ENCODE measurements at places on chromosomes 7 and 10.

DNA sequence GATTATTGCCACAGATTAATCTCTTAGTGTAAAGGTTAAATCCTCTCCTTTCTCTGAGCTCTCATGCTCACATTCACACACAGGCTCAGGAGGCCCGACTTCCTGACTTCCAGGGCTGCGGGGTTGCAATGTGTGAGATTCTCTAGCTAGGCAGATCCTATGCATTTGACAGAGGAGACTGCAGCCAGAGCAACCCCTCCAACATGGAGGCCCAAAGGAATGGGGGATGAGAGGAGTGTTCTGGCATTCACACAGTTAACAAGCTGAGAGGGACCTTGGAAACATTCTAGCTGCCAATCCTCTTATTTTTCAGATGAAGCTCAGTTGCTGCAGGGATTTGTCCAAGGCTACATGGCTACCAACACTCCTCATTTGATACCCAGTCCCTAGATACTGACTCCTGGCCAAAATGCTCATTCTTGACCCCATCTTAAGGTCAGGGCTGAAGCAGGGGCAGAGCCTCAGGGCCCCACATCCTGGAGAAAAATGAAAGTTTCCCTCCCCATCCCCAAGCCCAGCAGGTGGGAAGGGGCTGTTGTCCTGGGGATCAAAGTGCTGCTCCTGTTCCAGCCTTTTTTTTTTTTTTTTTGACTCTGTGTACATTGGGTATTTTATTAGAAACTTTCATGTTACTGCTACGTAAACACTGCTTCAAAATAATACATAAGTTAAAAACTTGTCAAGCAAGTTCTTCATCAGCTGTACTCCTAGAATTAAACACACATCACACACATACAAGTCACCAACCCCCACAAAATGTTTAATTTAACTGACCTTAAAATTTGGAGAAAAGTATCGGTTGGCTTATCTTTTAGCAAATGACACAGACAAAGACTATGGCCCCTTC is 325.6 kb downstream of the PLXNA4 start:
- no peak for DNase-seq

- DNase-seq, result no peak
Observed at GRCh38 chr10:66747451-66747850, 178.4 kb upstream of the LRRTM3 start.

DNA sequence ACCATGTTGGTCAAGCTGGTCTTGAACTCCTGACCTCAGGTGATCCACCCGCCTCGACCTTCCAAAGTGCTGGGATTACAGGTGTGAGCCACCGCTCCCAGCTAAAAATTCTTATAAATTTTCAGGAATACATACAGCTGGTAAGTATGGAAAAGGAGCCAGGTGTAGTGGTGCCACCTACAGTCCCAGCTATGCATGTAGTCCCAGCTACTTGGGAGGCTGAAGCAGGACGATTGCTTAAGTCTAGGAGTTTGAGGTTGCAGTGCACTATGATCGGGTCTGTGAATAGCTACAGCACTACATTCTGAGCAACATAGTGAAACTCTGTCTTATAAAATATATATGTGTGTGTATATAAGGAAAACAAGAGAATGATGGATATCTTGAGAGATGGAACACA is 19.0 kb downstream of the LDB1 start:
- no peak for DNase-seq

- no peak for DNase-seq
Observed at GRCh38 chr7:29330136-29330535, 135.6 kb downstream of the CHN2 start.

GRCh38 chr10:51073453-51074237 is 642 bp upstream of the PRKG1 start:
- no peak for DNase-seq

DNA sequence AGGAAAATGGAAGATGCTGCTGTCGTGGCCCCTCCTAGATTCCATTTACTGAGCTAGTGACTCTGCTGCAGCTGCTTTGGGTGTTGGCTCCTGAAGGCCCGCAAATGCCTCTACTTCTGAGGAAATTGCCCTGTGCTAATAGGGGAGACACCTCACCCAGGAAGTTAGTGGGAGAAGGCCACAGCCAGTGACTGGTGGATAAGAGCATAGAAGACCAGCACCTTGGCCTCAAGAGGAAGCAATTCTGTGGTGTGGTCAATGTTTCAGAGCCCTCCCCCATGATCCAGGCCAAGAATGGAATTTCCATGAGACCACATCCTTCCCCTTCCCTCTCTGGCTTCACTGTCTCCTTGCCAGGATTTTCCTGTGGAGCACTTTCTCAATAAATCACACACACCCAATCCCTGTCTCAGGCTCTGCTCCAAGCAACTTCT is 25.0 kb upstream of the FZD1 start:
- DNase-seq, result no peak

DNA sequence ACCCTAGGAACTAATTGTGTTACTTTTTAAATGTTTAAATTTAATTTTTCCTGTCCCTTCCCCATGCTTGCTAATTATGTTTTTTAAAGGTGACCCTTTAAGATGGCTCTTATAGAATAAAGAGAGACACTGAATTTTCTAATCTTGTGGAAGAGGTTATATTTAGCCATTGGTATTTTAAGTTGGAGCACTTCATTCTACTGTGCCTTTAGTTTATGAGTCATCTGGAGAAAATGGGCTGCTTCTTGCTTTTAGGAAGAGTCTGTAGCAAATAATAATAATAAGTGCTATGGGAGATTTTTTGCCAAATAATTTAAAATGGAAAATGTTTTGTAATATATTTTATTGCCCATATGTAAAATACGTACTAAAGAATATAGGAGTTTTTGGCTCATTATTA is 139.7 kb downstream of the ADK start:
- no peak for DNase-seq

- no peak for DNase-seq
Observed at GRCh38 chr10:130935128-130935439, 376.4 kb downstream of the TCERG1L start.

DNA sequence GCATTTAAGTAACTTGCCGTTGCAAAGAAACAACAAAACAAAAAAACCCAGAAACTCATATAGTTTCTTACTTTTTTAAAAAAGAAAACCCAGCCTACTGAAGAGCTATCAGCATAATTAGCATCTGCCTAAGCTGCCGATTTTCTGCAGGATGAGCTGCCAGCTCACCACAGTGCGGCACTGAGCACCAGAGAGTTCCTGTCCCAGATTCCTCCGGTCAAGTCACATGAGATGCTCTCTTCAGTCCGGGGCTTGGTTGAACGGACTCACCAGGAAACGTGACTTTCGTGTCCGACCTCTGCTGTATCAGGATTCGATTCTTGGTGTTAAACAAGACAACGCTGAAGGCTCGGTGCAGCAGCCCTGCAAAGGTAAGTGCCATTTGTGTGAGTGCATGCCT is 3.2 kb downstream of the IDI2 start:
- DNase-seq, result no peak

GRCh38 chr7:40530292-40530691 is 395.5 kb downstream of the SUGCT start:
- no peak for DNase-seq

- no peak for DNase-seq
Observed at GRCh38 chr10:59595593-59595992, 114.1 kb downstream of the SLC16A9 start.

DNA sequence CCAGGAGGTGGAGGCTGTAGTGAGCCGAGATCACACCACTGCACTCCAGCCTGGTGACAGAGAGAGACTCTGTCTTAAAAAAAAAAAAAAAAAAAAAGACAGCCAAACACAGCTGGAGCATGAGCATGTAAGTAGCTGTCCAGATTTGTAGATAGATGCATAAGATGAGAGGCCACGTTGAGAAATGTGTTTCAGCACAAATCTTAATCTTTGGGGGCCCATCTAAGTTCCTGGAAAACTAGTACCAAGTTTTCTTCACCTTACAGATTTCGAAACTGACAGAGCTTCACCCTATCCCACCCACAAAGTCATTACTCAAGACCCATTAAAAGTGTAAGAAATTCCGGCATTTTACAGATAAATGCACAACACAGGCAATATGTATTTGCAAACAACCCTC is 208.2 kb downstream of the PARD3 start:
- DNase-seq, result no peak

- DNase-seq, result no peak
Observed at GRCh38 chr7:24700521-24701260, 56.6 kb downstream of the GSDME start.

GRCh38 chr7:152621426-152621825 is 54.5 kb downstream of the XRCC2 start:
- no peak for DNase-seq

GRCh38 chr7:130303982-130304381 is 11.0 kb downstream of the CPA4 start:
- DNase-seq, result no peak

- DNase-seq, result no peak
Observed at GRCh38 chr10:93061594-93062513, 1.3 kb downstream of the CYP26C1 start.

GRCh38 chr7:30548845-30549244 is 44.2 kb upstream of the GGCT start:
- no peak for DNase-seq

DNA sequence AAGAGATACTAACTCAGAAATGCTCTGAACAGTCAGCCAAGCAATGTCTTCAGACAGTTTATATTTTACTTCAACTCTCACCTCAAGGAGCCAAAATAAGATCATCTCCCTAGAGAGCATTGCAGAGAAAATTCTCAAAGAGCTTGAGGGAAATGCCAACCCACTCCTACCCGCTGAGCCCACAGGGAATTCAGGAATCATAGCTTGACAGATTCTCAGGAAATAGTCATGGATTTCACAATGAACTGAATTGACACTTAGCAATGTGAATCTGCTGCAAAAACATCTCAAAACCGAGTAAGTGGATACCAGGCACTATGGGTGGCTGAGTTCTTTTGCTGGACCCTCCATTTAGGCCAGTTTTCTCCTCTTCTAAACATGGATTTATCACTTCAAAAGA is 9.8 kb upstream of the PLAC9 start:
- no peak for DNase-seq
